ENCODE measurements at places on chromosomes 4 and X.

- no peak for DNase-seq
These were observed 45.4 kb downstream of the SMARCAD1 start for GRCh38 chr4:94253036-94253435.

DNA sequence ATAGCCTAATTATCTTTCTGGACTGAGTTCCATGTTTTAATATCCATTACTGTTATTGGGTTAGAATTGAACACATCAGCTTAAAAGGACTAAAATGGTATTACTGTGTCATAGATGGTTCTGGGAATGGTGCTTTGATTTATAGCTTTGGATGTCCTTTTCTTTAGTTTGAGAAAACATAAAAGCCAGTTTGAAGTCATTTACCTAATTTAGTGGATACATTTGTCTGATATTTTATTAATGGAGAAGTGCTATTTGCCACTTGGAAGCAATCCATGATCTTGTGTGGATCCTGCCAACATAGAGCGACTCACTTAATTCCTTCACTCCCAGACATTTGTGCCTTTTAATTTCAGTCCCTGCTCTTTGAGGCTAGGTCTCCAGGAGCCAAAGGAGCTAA lies 212.4 kb upstream of the PACRGL start:
- no peak for DNase-seq

- no peak for DNase-seq
These were observed 220.2 kb upstream of the UGT8 start for GRCh38 chr4:114378305-114378903.

DNA sequence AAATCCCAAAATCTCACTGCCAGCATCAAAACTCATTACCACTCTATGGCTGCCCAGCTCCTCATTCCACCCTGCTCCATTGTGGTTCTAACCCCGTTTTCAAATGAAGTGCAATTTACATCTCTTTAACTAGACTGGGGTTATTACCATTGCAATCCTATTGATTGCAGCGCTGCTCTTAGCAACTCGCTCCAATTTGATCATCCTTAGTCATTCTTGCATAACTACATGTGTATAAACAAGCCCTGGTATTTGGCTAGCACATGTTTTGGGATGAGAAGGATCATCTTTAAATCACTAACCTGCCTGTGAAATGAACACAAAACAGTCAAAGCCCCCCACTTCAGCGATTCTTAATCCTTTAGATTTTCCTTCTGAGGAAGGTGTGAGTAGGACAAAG lies 340.1 kb upstream of the PPARGC1A start:
- no peak for DNase-seq

- DNase-seq, result no peak
These were observed 22.8 kb downstream of the USP38 start for GRCh38 chr4:143207555-143207954.

DNA sequence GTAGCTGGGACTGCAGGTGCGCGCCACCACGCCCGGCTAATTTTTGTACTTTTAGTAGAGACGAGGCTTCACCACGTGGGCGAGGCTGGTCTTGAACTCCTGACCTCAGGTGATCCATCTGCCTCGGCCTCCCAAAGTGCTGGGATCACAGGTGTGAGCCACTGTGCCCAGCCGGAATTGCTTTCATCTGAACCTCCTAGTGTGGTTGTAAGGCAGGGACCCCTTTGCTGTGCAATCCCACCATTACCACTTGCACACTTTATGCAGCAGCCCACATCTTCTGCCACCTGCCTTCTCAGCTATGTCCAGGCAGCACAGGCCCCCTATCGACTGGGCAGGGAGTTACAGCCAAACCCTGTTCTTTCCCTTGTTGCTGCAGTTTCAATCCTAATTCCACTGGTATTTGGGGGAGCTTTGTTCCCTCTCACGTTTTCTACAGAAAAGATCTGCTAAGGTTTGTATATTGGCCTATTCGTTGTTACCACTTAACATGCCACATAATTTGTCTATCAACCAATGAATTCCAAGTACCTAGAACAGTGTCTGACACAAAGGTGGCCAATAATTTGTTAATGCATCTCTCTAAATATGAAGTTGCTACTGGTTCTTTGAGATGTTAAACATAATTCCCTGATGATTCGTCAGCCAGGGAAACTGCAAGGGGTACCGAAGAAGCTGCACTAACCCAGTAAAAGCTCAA lies 6.5 kb downstream of the RPL39 start:
- DNase-seq, result no peak

DNA sequence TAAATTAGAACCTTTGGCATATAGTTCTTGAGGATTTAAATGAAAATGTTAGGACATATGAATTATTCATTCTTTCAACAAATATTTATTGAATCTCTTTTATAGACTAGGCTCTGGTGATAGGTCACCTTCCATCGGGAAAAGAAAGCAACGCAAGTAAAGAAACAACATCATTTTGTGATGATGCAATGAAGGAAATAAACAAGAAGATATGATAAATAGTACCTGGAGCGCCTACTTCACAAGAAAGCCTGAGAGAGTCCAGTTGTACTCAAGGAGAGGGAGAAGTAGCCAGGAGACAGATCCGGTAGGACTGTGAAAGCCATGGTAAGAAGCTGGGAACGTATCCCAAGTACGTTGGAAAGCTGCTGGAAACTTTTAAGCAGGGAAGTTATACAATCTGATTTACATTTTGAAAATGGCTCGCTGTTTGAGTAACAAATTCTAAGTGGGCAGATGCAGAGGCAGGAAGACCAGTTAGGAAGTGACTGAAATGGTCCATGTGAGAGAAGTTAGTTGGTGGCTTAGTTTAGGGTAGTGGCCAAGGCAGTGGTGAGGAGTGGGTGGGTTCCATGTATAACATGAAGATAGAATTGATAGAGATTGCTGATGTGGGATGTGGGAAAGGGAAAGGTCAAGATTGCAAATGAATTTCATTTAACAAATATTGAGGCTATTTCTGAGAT lies 17.7 kb upstream of the CPE start:
- DNase-seq, result no peak

GRCh38 chr4:113339430-113339813 lies 290.0 kb downstream of the ANK2 start:
- DNase-seq, result no peak

GRCh38 chrX:22818061-22818460 lies 181.7 kb upstream of the DDX53 start:
- DNase-seq, result no peak

- no peak for DNase-seq
These were observed 58.4 kb downstream of the CFAP299 start for GRCh38 chr4:80393970-80394250.

- DNase-seq, result no peak
These were observed 12.9 kb upstream of the IL2 start for GRCh38 chr4:122469457-122469856.

- DNase-seq, result no peak
These were observed 128.4 kb downstream of the REELD1 start for GRCh38 chr4:146342600-146343192.

DNA sequence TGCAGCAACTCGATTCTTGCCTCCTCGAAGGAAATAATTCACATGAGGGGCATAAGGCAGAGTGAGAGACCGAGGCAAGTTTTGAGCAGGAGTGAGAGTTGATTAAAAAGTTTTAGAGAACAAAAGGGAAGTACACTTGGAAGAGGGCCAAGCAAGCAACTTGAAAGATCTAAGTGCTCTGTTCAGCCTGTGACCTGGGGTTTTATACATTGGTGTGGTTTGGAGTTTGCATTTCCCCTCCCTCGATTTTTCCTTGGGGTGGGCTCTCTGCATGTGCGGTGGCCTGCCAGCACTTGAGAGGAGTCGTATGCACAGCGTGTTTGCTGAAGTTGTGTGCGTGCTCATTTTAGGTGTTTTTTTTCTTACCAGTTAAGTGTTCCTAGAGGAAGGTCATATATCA lies 356.4 kb downstream of the KLHL4 start:
- DNase-seq, result no peak

DNA sequence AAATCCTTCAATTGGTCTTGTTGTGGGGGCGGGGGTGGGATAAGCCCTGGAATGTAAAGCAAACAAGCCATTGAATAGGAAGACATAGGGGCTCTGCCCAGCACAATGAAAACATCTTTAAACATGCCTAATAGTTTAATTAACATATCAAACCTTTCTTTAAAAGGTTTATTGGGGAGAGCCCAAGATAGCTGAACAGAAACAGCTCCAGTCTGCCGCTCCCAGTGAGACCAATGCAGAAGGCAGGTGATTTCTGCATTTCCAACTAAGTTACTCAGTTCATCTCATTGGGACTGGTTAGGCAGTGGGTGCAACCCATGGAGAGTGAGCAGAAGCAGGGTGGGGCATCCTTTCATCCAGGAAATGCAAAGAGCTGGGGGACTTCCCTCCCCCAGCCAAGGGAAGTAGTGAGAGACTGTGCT lies 327.2 kb upstream of the CNKSR2 start:
- no peak for DNase-seq

- no peak for DNase-seq
These were observed 120.6 kb downstream of the JADE1 start for GRCh38 chr4:128930051-128930450.

DNA sequence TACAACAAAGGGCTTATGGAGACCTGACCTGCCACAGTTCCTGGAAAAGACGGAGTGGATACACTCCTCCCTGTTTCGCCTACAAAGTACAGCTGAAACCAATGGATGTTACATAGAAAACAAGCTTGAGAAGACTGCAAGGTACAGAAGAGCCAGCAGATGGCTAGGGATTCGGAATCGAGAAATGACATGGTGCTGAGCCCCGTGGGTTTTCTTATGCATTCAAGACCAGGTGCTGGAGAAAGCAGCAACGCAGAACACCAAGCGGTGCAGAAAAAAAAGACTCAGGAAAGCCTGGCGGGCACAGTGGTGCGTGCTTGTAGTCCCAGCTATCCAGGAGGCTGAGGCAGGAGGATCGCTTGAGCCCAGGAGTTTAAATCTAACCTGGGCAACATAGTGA lies 13.8 kb downstream of the TIMM17B start:
- no peak for DNase-seq

DNA sequence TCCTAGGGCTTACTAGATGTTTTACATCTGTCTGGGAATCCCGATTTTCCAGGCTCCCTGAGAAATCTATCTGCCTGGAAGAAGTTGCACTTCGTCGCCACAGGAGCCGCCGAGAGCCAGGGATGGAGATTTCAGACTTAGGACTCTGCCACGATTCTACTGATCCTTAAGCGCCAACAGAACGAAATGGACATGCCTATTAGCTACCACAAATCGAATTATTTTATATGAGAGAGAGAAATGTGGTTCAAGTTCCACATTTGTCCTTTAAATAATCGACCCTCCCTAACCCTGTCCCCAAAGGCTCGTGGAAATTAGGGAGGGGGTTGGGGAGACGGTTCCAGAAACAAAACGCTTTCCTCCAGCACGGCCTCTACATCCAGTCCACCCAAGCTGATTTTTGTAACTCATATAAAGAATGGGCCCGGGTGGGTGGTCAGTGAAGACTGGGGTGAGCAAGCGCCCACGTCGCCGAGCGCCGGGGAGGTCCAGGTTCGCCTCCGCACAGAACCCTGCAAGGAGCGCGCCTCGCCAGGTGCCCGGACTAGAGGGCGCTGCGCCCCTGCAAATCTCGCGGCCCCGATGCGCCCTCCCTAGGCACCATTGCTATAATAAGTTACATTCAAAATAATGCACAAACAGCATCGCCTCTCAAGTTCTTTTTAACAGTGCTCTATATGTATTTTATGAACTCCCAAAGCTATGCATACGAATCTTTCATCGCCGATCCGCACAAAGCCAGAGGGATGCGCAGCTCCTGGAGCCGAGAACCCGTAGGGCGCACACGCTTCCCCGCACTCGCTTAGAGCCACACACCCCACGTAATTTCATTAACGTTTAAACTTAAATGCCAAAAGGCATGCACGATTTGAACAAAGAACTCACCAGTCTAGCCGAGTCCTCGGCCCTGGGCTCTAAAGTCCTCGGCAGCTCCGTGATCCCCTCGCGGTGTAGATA lies 2.1 kb upstream of the FAT1 start:
- no peak for DNase-seq

DNA sequence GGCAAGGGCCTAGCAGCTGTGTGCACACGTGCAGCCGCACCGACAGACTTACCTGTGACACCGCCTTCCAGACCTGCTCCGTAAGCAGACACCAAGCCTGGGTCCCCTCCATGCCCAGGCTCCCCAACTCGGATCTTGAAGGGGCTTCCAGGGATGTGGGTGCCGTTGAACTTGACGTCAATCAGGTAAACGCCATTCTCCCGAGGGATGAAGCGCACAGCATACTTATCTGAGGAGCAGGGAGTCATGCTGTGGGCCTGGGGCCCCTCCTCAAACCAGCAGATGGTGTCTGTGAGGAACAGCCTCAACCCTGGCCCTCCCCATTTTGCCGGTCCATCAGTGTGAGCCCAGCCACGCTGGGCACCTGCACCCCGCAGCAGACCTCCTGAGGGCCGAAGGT lies 24.5 kb downstream of the FLNA start:
- no peak for DNase-seq

GRCh38 chr4:23921447-23921845 lies 31.6 kb upstream of the PPARGC1A start:
- DNase-seq, result no peak

All from vagina (tissue), 2 donors.